ENCODE measurements at places on chromosomes 1 and 21.

DNA sequence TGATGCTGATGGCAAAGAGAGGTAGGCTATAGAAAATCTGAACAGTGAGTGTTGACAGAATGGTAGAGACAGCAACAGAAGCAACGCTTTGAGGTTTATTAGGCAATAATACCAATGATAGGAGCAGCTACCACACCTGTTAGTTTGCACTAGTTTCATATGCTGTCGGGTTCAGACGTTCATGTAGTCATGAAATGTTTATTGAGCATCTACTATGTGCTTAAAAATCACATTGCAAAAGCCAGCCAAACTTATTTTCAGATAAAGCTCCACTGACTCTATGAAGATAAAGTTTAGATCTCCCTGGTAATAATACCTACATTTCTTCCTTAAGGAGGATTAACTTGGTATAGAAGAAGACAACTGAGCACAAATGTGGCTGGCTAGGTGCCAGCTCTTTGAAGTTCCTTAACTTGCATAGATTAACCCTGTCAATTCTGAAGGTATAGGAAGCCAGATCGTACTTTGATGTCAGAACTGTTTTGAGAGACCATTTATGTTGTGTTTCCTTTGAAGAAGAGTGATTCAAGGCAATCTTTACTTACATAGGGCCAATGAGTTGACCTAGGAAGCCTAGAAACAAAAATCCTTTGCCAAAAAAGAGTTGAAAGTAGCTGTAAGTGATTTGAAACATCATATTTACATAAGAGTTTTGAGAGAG lies 71.5 kb downstream of the DISP1 start:
- no peak for DNase-seq

- peak; percentile 17 for DNase-seq
Measured at GRCh38 chr1:184152434-184152898, 100.9 kb downstream of the TSEN15 start.

DNA sequence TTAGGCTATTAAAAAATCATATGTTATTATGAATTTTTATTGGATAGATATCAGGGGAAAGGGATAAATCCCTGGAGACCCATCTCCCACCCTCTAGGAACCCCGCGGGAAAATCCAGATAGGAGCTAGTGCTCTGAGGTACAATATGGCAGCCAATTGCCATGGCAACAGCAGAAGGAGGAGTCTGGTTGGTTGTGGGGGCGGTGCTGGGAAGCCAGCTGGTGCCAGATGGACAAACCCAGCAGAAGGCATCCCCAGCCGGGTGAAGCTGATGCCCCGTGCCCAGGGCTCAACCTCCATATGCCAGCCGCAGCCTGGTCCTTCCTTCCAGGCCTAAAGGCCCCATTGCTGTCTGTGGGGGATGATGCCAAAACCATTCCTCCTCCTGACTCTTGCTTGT lies 38.3 kb downstream of the RHBG start:
- no peak for DNase-seq

DNA sequence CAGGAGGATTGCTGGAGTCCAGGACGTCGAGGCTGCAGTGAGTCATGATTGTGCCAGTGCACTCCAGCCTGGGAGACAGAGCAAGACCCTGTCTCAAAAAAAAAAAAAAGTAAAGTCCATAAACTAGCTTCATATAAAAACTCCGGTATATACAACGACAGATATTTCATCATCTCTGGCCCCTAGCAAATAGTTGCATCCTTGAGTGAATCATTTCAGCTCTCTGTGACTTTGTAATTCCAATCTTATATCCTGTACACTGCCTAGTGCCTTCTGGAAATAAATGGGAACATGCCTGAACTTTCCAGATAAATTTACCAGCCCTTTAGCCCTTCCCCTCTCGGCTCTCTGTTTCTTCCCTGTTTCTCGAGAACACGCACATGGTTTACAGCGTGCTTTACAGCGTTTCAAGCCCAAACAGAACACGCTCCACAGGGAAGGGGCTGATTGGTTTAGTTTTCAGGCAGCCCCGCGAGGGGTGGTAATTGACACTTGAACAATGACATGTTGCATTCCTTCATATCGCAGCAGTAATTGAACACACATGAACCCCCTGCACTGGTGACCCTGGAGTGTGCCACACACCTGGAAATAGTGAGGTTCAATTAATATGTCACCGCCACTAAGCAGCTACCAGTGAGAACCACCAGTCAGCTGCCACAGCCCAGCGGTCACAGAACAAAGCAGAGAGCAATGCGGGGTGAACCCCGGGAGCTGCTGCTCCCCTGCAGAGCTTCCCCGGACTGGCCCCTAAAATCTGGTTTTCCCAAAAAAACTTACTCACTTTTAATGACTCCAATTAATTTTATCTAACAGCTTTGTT lies 35.7 kb upstream of the SIM2 start:
- no peak for DNase-seq

DNA sequence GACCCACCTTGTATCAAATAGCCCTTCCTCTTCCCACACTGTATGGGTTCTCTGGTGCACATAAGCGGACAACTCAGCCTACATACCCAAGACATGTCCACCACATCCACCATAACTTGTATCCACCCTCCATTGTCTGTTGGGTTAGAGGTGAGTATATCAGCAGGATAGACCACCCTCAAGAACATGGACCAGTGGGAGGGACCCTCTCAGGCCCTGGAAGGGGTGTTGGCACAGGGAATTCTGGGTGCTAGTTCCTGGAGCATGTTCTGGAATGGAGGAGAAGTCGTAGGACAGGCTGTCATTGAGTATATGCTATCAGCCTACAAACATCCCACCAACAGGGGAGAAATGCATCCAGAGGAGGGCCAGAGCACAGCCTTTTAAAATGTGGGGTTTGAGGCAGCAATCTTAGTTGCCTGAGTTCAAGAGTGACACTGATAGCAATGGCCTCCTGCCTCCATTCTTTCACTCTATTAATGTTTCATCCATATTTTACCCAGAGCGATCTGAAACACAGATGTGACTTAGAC lies 7.5 kb downstream of the CD55 start:
- no peak for DNase-seq
